ENCODE measurements at places on chromosomes 3 and 15. TPM values are rescaled to one million over a fixed set of nuclear protein-coding genes. Genes with fewer than 3 reads are reported as not detected.

DNA sequence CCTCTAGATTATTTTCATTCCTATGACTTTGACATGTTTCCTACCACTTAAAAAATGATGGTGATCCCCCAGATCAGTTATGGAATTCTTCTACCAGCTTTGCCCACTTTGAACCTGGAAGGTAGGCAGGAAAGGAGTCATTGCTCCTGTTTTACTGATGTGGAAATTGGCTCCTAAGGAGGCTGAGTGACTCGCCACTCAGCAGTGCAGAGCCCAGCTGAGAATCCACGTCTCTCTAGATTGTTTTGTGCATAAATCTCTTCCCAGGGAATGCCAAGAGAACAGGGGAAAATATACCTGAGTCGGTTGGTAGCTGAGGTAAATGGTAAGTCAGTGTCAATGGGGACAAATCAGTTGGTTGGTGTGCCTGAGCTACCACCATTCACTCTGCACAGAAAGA lies 4.7 kb downstream of the LTF start:
- H3K36me3 ChIP-seq: no peaks in the 10 kb centered on the region
- H3K4me3 ChIP-seq: no peak overlapping the region
- H3K27me3 ChIP-seq: peaks cover 14% of the 10 kb centered on the region

- no peaks in the 10 kb centered on the region for H3K4me1 ChIP-seq
- H3K27ac ChIP-seq: no peak overlapping the region
- DNase-seq: no peak
- H3K36me3 ChIP-seq: no peaks in the 10 kb centered on the region
- H3K27me3 ChIP-seq: no peaks in the 10 kb centered on the region
- H3K4me3 ChIP-seq: no peak overlapping the region
Observed at GRCh38 chr3:185172086-185173049, 19.5 kb upstream of the C3orf70 start.

DNA sequence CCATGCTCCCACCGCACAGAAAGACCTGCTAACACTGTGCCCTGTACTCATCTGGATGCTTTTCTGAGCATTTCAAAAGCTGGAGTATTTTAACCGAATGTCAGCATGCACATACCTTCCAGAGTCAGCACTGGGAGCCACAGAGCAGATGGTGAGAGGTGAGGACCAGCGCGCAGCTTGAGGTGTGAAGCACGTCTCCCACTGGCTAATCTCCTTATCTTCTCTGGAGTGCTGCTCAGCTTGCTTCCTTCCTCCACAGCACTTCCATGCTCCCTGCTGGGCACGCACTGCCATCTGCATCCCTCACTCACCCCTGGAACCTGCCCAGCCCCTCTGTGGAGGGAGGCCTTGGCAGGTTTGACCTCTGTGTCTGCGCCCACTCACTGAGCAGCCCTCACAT lies at the start of gene GNB5:
Gene GNB5, minus strand, starts transcription at position 186 of the 400 bp plus-strand sequence. CDS start 6,716 bp downstream, outside the sequence.
- no peak within 1 kb of the TSS for H3K4me3 ChIP-seq
- no peaks in the 10 kb centered on the region for H3K27me3 ChIP-seq
- no peak for DNase-seq
- H3K4me1 ChIP-seq: no peaks in the 10 kb centered on the region
- peaks cover under 1% of the 10 kb centered on the region for H3K36me3 ChIP-seq
- H3K27ac ChIP-seq: no peak within 1 kb of the TSS

GRCh38 chr15:64991536-64992135 lies 1.9 kb upstream of the SPG21 start:
- DNase-seq: no peak
- peaks cover 14% of the 10 kb centered on the region for H3K4me1 ChIP-seq
- H3K27ac ChIP-seq: no peak overlapping the region
- no peak overlapping the region for H3K4me3 ChIP-seq
- no peaks in the 10 kb centered on the region for H3K27me3 ChIP-seq

GRCh38 chr3:43349716-43350115 lies 63.4 kb downstream of the SNRK start:
- H3K4me3 ChIP-seq: no peak overlapping the region
- H3K27ac ChIP-seq: no peak overlapping the region
- H3K27me3 ChIP-seq: no peaks in the 10 kb centered on the region
- no peak for DNase-seq

DNA sequence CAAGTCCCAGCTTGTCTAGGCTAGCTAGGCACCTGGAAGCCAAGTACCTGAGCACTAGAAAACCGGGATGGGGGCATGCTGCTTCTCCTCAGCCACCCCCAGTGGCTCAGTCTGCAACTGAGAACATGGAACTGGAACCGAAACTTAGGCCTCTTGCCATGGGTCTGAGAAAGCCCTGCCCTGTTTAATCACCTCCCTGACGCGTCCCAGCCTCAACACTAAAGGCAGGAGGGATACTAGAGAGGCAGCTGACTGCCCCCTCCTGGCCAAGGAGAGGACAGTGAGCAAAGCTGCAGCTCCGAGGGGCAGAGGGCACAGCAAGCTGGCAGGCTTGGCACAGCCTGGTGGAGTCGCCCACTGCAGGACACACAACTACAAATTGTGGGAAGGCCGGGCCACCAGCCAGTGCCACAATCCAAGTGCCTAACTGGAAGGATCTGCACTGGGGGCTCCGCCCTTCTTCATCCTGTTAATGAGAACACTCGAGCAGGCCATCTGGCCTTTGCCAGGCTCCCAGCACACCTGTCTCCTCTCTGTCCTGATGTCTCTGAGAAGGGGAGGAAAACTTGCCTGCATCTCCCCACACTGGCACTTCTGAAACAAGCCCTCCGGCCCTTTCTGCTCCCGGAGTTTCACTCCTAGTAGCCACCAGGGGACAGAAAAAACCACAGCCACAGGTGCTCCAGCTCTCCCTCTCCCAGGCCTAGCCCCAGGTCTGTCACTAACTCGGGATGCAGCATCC lies 53.7 kb downstream of the BDH1 start:
- peaks cover 9% of the 10 kb centered on the region for H3K4me1 ChIP-seq
- no peak for DNase-seq
- H3K36me3 ChIP-seq: no peaks in the 10 kb centered on the region
- H3K27me3 ChIP-seq: no peaks in the 10 kb centered on the region

GRCh38 chr3:97778152-97778551 lies 13.6 kb downstream of the ARL6 start:
- no peak for DNase-seq
- no peaks in the 10 kb centered on the region for H3K36me3 ChIP-seq
- no peak overlapping the region for H3K4me3 ChIP-seq
- no peak overlapping the region for H3K27ac ChIP-seq

GRCh38 chr3:19263606-19264005 lies 115.3 kb downstream of the KCNH8 start:
- no peak overlapping the region for H3K27ac ChIP-seq
- no peaks in the 10 kb centered on the region for H3K4me1 ChIP-seq
- no peaks in the 10 kb centered on the region for H3K36me3 ChIP-seq

DNA sequence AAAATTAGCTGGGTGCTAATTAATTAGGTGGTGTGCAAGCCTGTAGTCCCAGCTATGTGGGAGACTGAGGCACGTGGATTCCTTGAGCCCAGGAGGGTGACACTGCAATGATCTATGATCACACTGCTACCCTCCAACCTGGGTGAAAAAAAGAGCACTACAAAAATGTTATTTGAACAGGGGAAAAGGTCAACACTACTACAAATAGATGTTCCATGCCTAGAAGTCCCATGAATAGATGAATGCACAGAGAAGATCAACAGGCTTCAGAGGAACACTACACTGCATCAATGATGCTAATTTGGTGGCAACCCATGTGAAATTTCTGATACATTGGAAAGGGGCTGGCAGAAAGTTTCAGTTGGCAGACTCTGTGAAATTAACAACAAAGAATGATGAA lies 105.4 kb upstream of the FHIT start:
- no peak overlapping the region for H3K27ac ChIP-seq
- no peak for DNase-seq
- peaks cover 15% of the 10 kb centered on the region for H3K27me3 ChIP-seq
- no peaks in the 10 kb centered on the region for H3K4me1 ChIP-seq
- H3K36me3 ChIP-seq: no peaks in the 10 kb centered on the region
- H3K4me3 ChIP-seq: no peak overlapping the region

GRCh38 chr3:172138193-172138537 lies 98.8 kb downstream of the FNDC3B start:
- H3K4me3 ChIP-seq: no peak overlapping the region
- peaks cover 76% of the 10 kb centered on the region for H3K4me1 ChIP-seq
- DNase-seq: no peak
- H3K27me3 ChIP-seq: no peaks in the 10 kb centered on the region
- H3K36me3 ChIP-seq: no peaks in the 10 kb centered on the region

DNA sequence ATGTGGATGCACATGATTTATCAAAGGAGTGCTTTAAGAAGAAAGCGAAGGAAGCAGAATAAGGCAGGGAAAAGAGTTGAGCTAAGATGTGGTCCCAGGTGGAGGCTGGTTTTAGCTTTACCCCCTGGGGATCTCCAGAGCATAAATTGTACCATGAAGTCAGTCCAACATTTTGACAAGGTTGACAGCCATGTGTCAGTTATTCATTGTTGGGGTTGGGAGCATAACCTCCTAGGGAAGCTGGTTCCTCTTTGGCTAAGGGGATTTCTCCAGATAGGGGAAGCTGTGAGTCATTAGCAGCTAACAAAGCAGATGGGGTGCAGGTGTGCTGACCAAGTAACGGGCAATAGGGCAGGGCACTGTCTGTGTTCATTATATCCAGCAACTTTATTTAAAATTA lies 123.7 kb upstream of the IGSF10 start:
- no peaks in the 10 kb centered on the region for H3K27me3 ChIP-seq
- no peak overlapping the region for H3K4me3 ChIP-seq
- no peak for DNase-seq
- no peak overlapping the region for H3K27ac ChIP-seq
- no peaks in the 10 kb centered on the region for H3K36me3 ChIP-seq

- no peak overlapping the region for H3K27ac ChIP-seq
- H3K36me3 ChIP-seq: no peaks in the 10 kb centered on the region
- peak; percentile 6 for DNase-seq
- no peak overlapping the region for H3K4me3 ChIP-seq
Observed at GRCh38 chr15:85615930-85616329, 178.8 kb downstream of the KLHL25 start.

GRCh38 chr3:189631409-189631808 lies 220 bp downstream of the TP63 start:
- H3K4me3 ChIP-seq: no peak overlapping the region
- H3K27me3 ChIP-seq: no peaks in the 10 kb centered on the region
- H3K36me3 ChIP-seq: no peaks in the 10 kb centered on the region

DNA sequence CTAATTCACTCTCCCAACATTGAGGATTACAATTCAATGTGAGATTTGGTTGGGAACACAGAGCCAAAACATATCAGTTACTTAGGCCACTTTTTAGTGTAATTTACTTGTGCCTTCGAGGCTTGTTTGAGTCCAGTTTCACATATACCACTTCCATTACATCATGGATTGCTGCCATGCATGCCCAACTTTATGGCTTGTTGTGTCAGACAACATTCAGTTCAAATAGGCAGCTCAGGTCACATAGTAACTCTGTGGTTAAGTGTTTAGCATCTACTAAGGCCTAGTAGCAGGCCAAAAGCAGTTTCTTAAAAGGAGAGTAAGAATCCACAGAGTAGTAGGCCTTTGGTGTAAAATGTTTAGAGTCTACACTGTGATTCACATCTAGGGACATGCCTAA lies 164.3 kb upstream of the GMNC start:
- no peak for DNase-seq
- no peak overlapping the region for H3K4me3 ChIP-seq
- no peaks in the 10 kb centered on the region for H3K4me1 ChIP-seq
- no peaks in the 10 kb centered on the region for H3K36me3 ChIP-seq
- no peaks in the 10 kb centered on the region for H3K27me3 ChIP-seq

Gene COL6A5
- total RNA-seq: not detected

Gene CELSR3
- total RNA-seq: 7.8 TPM

Gene HEG1
- 2.6 TPM for total RNA-seq

Gene CFAP20DC
- total RNA-seq: 2.9 TPM

Gene SLC12A1
- not detected for total RNA-seq

Gene ZBTB47
- 6.3 TPM for total RNA-seq

Gene GAP43
- total RNA-seq: not detected

Gene CIDEC
- total RNA-seq: not detected

Gene ALDH1L1
- total RNA-seq: 0.81 TPM

Gene SIN3A
- 70.1 TPM for total RNA-seq

Gene CPNE9
- 0.98 TPM for total RNA-seq

Gene RYR3
- not detected for total RNA-seq

Gene TM4SF1
- total RNA-seq: 0.66 TPM

Gene CPN2
- not detected for total RNA-seq
